ENCODE measurements at places on chromosomes 1 and 21. TPM values are rescaled to one million over a fixed set of nuclear protein-coding genes. Genes with fewer than 3 reads are reported as not detected.

CRNN gene
- total RNA-seq, result not detected

CFHR2 gene
- not detected for total RNA-seq

PPCS gene
- total RNA-seq, result 31.9 TPM

LYPD8 gene
- 0.14 TPM for total RNA-seq

ETV3 gene
- total RNA-seq, result 10.5 TPM

DISP3 gene
- total RNA-seq, result under 0.01 TPM

SLC30A10 gene
- total RNA-seq, result not detected
